ENCODE measurements at places on chromosomes 12 and 14. TPM values are rescaled to one million over a fixed set of nuclear protein-coding genes. Genes with fewer than 3 reads are reported as not detected.

DNA sequence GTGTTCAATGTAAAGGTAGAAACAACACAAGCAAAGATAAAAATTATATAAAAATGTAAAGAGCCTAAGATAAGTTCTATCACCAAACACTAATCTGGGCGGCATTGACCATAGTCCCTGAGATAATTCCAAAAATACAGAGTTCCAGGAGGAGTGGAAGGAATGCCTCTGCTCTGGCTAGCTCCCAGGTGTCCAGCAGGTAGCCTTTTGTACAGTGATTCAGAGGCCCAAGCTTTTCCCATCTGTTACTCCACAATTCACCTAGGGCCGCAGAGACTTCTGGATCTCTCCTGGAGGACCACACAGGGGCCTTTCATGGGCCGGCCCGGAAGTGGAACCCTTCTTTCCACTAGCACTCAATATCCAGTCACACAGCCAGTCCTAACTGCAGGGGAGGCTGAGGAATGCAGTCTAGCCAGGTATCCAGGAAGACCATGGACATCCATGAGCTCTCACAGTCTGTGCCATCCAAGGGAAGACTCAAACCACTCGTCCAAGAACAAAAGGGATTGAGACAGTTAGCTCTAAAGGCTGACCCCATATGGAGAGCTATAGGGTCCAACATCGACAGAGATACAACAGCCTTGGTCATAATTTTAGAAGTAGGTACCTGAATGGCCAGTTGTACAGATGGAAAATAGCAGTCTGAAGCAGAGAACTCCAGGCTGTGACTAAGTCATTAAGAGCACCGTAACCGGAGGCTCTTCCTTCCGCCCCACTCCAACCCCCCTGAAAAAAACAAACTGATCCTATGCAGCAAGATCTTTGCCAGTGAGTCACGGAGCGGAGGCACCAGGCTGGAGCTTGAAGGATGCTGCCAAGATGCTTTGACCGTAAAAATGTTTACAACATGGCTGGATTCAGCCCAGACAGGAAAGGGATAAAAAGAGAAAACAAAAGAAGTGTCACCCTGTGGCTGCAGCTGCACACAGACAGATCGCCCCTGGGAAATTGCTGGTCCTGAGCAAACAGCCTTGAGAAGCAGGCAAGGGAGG lies 204.8 kb downstream of the NUAK1 start:
- no peaks in the 10 kb centered on the region for H3K27me3 ChIP-seq
- DNase-seq, result peak; percentile 65
- peaks cover 62% of the 10 kb centered on the region for H3K4me1 ChIP-seq
- H3K4me3 ChIP-seq, result peak overlapping the region; percentile 20
- H3K36me3 ChIP-seq, result no peaks in the 10 kb centered on the region

CLEC4C gene
- total RNA-seq, result not detected

DNA sequence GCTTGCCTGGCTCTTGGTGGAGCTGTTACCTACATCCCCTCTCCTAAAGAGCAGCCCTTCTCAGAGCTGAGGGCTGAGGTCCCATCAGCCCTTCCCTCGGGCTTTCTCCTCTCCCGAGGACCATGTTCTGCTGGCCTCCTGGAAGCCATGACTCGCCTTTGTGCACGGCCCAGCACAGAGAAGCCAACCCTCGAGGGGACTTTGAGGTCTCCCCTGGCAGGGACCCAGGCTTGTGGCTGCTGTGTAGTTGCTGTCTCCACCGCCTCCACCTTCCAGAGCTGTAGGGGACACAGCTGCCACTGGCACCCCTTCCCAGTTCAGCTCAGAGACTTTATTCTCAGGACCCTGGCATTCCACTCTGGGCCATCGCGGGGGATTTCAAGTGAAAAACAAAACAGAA lies 22.9 kb upstream of the CCND2 start:
- peaks cover 91% of the 10 kb centered on the region for H3K27me3 ChIP-seq
- no peaks in the 10 kb centered on the region for H3K36me3 ChIP-seq
- no peak overlapping the region for H3K27ac ChIP-seq
- no peaks in the 10 kb centered on the region for H3K4me1 ChIP-seq
- no peak for DNase-seq

- peaks cover 11% of the 10 kb centered on the region for H3K4me1 ChIP-seq
- H3K27ac ChIP-seq, result no peak overlapping the region
Observed at GRCh38 chr14:71165121-71166031, 258.1 kb downstream of the PCNX1 start.

TMEM119 gene
- total RNA-seq, result not detected

GRCh38 chr12:92047393-92047826 lies 98.2 kb downstream of the BTG1 start:
- DNase-seq, result no peak
- H3K27ac ChIP-seq, result no peak overlapping the region
- no peaks in the 10 kb centered on the region for H3K4me1 ChIP-seq

GRCh38 chr14:39592116-39592789 lies 160.0 kb upstream of the FBXO33 start:
- no peak overlapping the region for H3K27ac ChIP-seq
- no peak overlapping the region for H3K4me3 ChIP-seq
- H3K27me3 ChIP-seq, result no peaks in the 10 kb centered on the region
- DNase-seq, result no peak

VWF gene
- 0.88 TPM for total RNA-seq

- no peaks in the 10 kb centered on the region for H3K36me3 ChIP-seq
- no peak overlapping the region for H3K4me3 ChIP-seq
- H3K27ac ChIP-seq, result no peak overlapping the region
- H3K27me3 ChIP-seq, result no peaks in the 10 kb centered on the region
- no peaks in the 10 kb centered on the region for H3K4me1 ChIP-seq
Observed at GRCh38 chr14:71187633-71188356, 280.5 kb downstream of the PCNX1 start.

GRCh38 chr14:69003626-69004025 lies 24.5 kb upstream of the ACTN1 start:
- no peaks in the 10 kb centered on the region for H3K27me3 ChIP-seq
- H3K36me3 ChIP-seq, result no peaks in the 10 kb centered on the region
- H3K4me3 ChIP-seq, result no peak overlapping the region
- H3K4me1 ChIP-seq, result peaks cover 20% of the 10 kb centered on the region
- DNase-seq, result no peak

DNAI7 gene
- 2.9 TPM for total RNA-seq

PTPN21 gene
- total RNA-seq, result 4.0 TPM

FOXM1 gene
- total RNA-seq, result 225 TPM

DNA sequence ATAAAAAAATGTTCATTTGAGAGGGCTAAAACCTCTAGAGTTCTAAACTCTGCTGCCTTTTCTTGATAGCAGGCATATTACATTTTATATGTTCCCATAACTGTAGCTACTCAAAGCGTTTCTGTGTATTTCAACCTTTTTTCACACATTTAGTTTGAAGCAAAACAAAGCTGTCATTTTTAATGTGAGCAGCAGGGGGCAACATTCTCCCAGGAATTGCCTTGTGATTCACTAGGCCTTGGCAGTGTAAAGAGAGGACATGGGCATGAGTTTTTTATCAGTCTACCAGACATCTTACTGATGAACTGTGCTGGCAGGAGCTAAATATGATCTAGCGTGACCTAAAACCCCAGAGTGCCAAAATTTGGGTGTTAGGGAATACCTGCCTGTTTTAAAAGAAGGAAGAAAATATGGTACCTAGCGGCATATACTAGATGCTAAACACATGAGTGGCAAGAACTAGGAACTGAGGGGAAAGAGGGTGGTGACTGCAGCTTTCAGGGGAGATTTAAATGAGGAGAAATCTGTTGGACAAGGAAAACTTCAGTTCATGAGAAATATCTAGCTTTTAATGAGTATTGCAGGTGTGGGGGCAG lies 65.3 kb downstream of the IFT43 start:
- H3K4me3 ChIP-seq, result no peak overlapping the region
- DNase-seq, result peak; percentile 59
- no peaks in the 10 kb centered on the region for H3K36me3 ChIP-seq
- no peak overlapping the region for H3K27ac ChIP-seq
- no peaks in the 10 kb centered on the region for H3K27me3 ChIP-seq

RNASE7 gene
- total RNA-seq, result not detected

- H3K36me3 ChIP-seq, result no peaks in the 10 kb centered on the region
- no peak overlapping the region for H3K4me3 ChIP-seq
- no peaks in the 10 kb centered on the region for H3K27me3 ChIP-seq
- H3K4me1 ChIP-seq, result no peaks in the 10 kb centered on the region
- no peak for DNase-seq
Observed at GRCh38 chr14:81940651-81941050, 407.0 kb upstream of the SEL1L start.

GSG1 gene
- 0.41 TPM for total RNA-seq

ASCL1 gene
- not detected for total RNA-seq

KRT85 gene
- not detected for total RNA-seq

PIWIL1 gene
- not detected for total RNA-seq

KRR1 gene
- 41.6 TPM for total RNA-seq

KRT73 gene
- not detected for total RNA-seq

MANSC1 gene
- total RNA-seq, result 32.0 TPM

CEBPE gene
- not detected for total RNA-seq

LYZ gene
- total RNA-seq, result not detected

DNA sequence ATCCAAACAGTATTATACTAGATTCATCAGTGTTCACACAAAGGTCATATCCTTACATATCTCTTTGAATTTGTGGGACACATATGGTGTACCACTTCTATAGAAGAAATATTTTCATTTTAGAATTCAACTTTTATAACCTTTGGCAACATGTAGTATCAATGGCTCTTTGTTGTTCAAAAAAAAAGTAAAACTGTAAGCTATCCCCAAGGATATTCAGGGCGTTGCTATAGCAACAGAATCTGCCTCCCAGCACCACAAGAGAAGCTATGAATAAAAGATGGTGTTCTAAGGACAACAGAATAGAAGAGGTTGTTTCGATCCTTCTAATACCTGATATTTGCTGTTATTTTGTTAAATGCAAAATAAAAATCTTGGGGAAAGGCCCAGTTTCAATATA lies 139.3 kb downstream of the BRMS1L start:
- H3K4me1 ChIP-seq, result no peaks in the 10 kb centered on the region
- no peaks in the 10 kb centered on the region for H3K27me3 ChIP-seq
- no peak for DNase-seq

SERPINA10 gene
- total RNA-seq, result not detected

DNA sequence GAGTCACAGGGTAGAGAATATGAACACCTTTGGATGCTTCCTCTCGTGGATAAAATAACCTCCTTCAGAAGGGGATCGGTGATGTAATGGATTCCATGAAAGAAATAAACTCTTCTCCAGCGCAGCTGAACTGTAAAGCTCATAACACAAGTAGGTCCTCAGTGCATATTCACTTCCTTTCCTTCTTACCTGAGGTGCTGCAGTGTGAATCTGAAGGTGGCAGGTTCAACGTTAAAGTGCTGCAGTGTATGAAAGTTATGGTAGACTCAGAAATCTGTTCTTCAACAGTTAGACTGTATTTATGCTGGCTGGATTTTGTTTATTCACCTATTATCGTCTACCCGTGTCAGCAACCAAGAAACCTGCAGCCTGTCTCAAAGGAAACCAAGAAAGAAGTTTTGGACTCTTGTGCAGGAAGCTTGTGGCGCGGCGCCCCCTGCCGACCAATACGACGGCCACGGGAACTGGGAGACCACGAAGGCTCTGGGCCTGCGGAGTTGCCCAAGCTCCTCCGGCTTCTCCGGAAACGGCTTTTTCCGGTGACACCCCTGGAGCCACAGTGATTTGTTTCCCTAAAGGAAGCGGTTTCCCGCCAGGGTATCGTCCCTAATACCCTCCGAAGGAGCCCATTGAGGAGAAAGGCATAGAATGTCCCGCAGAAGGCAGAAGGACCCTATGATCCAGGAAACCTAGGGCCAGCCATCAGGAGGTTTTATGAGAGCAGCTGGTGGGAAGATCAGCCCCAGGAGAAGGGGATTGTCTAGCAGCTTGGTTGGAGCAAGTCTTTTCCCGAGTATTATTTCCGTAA lies 17.6 kb upstream of the RNASE3 start:
- no peaks in the 10 kb centered on the region for H3K36me3 ChIP-seq
- H3K4me1 ChIP-seq, result no peaks in the 10 kb centered on the region
- no peak overlapping the region for H3K4me3 ChIP-seq
- no peak overlapping the region for H3K27ac ChIP-seq

DNA sequence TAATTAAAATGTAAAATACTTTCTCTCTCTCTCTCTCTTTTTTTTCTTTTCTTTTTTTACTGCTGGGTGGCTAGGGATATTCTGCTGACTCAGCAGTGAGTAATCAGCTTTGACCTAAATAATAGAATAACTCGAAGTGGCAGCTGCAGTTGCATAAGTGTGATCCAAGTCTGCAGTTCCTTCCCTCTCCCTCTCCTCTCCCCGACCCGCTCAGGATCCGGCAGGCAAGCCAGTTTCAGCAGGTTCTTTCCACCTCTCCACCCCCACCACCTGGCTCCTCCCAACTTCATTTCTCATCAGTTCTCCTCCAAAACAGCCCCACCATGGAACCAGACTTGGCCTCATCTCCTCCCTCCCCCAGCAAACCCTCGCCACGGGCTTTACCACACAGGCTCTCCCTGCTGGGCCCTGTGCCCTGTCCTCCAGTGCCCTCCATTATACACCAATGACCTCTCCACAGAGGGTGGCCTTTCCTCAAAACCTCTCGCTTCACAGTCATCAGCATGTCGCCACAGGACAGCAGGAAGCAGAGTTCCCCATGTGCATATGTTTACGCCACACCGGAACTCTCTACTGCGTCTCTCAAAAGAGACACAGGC lies 22.4 kb downstream of the SLC7A8 start:
- H3K36me3 ChIP-seq, result no peaks in the 10 kb centered on the region
- no peak overlapping the region for H3K4me3 ChIP-seq
- no peak overlapping the region for H3K27ac ChIP-seq
- peaks cover 15% of the 10 kb centered on the region for H3K4me1 ChIP-seq
- DNase-seq, result peak; percentile 3

NXPH4 gene
- total RNA-seq, result 20.3 TPM

- H3K27me3 ChIP-seq, result no peaks in the 10 kb centered on the region
- H3K27ac ChIP-seq, result no peak within 1 kb of the TSS
- H3K4me3 ChIP-seq, result peak within 1 kb of the TSS; percentile 65
- peak; percentile 67 for DNase-seq
Observed at GRCh38 chr12:120725659-120726509, at the start of gene ACADS. TSS of gene ACADS (plus strand) at chr12:120725826. CDS start at chr12:120725886, 60 bp downstream.

HSPA2 gene
- total RNA-seq, result 11.0 TPM

DNA sequence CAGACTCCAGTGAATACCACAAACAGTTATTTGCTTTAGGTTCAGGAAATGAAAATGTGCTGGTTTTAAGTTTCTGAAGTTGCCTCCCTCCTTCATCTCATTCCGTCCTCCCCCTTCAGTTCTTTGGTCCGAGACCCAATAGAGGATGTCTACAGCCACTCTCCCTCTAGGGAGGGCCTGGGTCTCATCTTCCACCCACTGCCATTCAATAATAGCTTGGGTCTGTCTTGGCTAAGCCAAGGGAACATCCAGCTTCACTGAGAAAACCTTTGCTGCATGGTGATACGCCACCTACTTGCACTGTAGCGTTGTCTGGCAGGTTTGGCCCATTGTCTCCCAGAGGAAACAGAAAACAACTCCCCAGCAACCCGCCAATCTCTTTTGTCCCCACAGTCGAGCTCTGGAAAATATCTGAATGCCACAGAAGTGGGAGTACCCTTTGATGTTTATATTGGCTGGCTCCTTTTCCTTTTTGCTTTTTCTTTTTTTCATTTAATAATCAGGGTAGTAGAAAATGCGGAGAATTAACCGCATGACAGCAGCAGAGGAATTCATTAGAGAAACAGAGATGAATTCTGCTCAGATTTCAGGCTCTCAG lies 380.1 kb downstream of the RAD51B start:
- no peaks in the 10 kb centered on the region for H3K27me3 ChIP-seq
- H3K4me3 ChIP-seq, result no peak overlapping the region
- no peaks in the 10 kb centered on the region for H3K4me1 ChIP-seq

Measured in PC-9 (cell line).